Activated CD8-positive, alpha-beta memory T cell treated with anti-CD3 and anti-CD28 coated beads for 1 hour (primary cell): ENCODE measurements at places on chromosomes 2 and 18.

DNA sequence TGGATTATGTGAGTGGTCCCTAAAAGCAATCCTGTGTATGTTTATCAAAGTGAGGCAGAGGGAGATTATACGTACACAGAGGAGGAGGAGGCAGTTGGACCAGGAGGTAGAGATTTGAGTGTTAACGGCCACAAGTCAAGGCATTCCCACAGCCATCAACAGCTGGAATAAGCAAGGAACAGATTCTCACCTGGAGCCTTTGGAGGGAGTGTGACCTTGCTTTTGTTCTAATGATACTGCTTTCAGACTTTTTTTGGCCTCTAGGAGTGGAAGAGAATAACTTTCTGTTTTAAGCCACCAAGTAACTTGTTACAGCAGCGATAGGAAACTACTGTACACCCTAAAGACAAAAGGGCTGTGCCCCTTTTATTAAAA is 18.1 kb downstream of the LCLAT1 start:
- DNase-seq: no peak

GRCh38 chr2:66481100-66481549 is 46.2 kb downstream of the MEIS1 start:
- no peak for DNase-seq

DNA sequence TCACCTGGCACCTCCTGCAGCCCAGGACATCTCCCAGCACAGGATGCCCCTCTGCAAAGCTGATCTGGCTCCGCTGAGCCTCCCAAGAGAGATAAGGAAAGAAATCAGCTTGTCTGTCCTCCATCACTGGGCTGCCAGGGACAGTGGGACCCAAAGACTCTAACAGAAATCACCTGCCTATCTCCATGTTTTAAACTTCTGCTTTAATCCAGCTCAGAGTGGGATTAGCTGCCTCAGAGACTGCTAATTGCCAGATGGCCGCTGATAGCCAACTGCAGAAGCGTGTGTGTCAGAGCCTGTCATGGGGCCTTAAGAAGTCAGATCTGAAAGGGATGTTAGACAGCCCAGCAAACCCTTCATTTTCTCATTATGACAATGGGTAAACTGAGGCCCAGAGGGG is 389.4 kb upstream of the KLHL29 start:
- DNase-seq: no peak

- no peak for DNase-seq
These were observed 8.9 kb downstream of the IL1B start for GRCh38 chr2:112827604-112828185.

DNA sequence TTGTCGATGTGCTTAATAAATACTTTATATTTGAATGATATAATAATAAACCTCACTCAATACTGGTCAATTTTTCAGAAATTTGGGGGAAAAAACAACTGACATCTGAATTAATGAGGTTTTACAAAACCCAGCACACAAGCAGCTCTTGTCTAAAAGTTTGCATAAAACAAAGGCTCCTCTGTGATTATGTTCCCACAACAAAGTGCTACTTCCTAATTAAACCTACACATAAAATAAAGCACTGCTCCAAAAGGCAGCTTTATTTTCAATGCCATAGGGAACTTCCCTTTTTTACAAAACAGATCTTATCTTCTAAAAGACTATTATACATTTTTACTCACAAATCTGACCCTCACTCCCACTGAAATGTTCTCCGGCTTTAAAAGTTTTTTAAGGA is 47.1 kb downstream of the LAMA1 start:
- no peak for DNase-seq

DNA sequence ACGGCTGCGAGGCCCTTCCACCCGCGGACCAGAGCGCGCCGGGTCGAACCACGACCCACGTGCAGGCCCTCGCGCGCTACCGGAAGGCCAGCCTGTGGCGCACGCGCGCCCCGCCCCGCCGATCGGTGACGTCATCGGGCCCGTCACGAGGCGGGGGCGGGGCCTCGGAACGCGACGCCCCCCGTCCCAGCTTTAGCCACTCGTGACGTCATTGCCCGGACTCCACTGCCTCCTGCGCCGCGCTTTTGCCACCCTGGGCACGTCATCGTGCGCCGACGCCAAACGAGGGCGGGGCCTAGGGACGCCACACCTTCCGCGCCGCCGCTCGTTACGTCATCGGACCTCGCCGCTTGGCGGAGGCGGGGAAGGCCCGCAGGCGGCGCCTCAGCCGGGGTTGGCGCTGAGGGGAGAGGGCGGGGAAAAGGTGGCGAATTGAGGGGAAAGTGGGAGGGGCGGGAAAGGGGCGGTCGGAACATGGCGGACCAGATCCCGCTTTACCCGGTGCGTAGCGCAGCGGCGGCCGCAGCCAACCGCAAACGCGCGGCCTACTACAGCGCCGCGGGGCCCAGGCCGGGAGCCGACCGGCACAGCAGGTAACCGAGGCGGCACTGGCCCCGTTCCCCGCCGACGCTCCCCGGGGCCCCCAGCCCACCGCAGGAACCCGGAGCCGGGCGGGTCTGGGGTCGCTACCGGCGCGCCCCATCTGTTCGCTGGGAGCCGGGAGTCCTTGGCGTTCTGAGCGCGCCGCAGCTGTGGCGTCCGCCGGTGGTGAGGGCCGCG is at the start of gene ATP9B:
TSS of gene ATP9B (plus strand) at position 458 of the 780 bp plus-strand sequence. CDS start at position 475, 17 bp downstream.
- DNase-seq: peak; percentile 97

- DNase-seq: no peak
These were observed 276.5 kb upstream of the ATP5MC3 start for GRCh38 chr2:175457895-175458448.

DNA sequence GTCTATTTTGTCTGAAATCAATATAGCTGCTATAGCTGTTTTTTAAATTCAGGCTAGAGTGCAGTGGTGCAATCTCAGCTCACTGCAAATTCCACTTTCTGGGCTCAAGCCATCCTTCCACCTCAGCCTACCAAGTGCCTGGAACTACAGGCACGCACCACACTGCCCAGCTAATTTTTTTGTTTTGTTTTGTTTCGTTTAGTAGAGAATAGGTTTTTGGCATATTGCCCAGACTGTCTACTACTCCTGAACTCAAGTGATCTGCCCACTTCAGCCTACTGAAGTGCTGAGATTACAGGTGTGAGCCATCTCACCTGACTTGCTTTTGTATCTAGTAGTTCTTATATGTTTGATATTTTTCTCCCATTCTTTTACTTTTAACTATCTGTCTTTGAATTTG is 259.7 kb downstream of the CDH19 start:
- DNase-seq: no peak

- peak; percentile 16 for DNase-seq
These were observed 117.9 kb downstream of the ARHGAP15 start for GRCh38 chr2:143246815-143247744.

- DNase-seq: no peak
These were observed 169.7 kb downstream of the CDCA7 start for GRCh38 chr2:173524256-173524955.

DNA sequence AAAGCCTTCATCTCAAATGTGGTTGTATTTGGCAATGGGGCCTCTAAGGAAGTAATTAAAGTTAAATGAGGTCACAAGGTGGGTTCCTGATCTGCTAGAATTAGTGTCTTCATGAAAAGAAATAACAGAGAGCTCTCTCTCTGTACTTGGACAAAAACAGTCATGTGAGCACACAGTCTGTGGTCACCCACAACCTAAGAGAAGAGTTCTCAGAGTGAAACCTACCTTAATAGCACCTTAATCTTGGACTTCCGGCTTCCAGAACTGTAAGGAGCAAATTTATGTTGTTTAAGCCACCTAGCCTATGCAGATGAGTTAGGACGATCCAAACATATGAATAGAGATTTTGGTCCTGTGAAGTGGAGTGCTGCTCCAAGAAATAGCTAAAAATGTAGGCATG is 758.9 kb downstream of the LRRTM4 start:
- DNase-seq: no peak

GRCh38 chr18:79583426-79583825 is 96.2 kb upstream of the CTDP1 start:
- DNase-seq: no peak

GRCh38 chr18:58580078-58580477 is 48.8 kb downstream of the ALPK2 start:
- no peak for DNase-seq

DNA sequence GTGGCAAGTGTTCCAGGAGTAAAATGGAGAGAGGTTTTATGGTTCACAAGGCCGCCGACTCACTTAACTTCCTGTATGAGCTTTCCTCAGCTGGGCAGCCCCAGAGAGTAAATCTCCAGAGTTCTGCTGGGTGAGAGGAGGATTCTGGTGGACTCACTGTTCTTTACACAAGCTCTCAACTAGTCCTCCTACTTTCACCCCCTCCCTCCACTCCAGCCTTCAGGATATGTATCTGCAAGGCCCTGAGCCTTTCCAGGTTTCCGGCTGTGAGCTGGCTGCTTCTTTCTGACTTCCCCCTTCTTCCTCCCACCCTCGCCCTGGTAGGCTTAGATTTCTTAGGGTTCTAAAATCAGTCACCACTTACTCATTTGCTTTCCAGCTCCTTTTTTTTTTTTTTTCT is 34.0 kb downstream of the EML6 start:
- DNase-seq: no peak
